Breast epithelium (tissue), 4 donors: ENCODE measurements at places on chromosomes 1 and 21. TPM values are rescaled to one million over a fixed set of nuclear protein-coding genes. Genes with fewer than 3 reads are reported as not detected.

C1orf146 gene
- not detected for total RNA-seq

LCE3D gene
- not detected for total RNA-seq

RIMKLA gene
- total RNA-seq, result 0.32 TPM

CDC7 gene
- 4.9 TPM for total RNA-seq

VCAM1 gene
- total RNA-seq, result 8.5 TPM

HSPG2 gene
- total RNA-seq, result 95.0 TPM

GRCh38 chr1:31143455-31143854, 77.9 kb upstream of the PUM1 start:
- H3K4me3 ChIP-seq, result no peak overlapping the region
- H3K4me1 ChIP-seq, result no peaks in the 10 kb centered on the region
- no peak for DNase-seq
- no peaks in the 10 kb centered on the region for H3K27me3 ChIP-seq

- peak overlapping the region; percentile 99 for H3K27ac ChIP-seq
- DNase-seq, result no peak
- no peaks in the 10 kb centered on the region for H3K36me3 ChIP-seq
- peaks cover 5% of the 10 kb centered on the region for H3K4me1 ChIP-seq
- peak overlapping the region; percentile 95 for H3K4me3 ChIP-seq
- no peaks in the 10 kb centered on the region for H3K27me3 ChIP-seq
Measured at GRCh38 chr1:226064816-226065248, 2.3 kb downstream of the H3-3A start.

GRCh38 chr21:17607684-17608083, 5.0 kb downstream of the BTG3 start:
- no peaks in the 10 kb centered on the region for H3K27me3 ChIP-seq
- no peak overlapping the region for H3K4me3 ChIP-seq
- H3K4me1 ChIP-seq, result no peaks in the 10 kb centered on the region
- no peaks in the 10 kb centered on the region for H3K36me3 ChIP-seq

GRCh38 chr1:201736707-201737320, 92.1 kb upstream of the IPO9 start:
- DNase-seq, result no peak
- H3K4me3 ChIP-seq, result no peak overlapping the region
- H3K27ac ChIP-seq, result peak overlapping the region; percentile 84
- no peaks in the 10 kb centered on the region for H3K36me3 ChIP-seq
- no peaks in the 10 kb centered on the region for H3K27me3 ChIP-seq

DNA sequence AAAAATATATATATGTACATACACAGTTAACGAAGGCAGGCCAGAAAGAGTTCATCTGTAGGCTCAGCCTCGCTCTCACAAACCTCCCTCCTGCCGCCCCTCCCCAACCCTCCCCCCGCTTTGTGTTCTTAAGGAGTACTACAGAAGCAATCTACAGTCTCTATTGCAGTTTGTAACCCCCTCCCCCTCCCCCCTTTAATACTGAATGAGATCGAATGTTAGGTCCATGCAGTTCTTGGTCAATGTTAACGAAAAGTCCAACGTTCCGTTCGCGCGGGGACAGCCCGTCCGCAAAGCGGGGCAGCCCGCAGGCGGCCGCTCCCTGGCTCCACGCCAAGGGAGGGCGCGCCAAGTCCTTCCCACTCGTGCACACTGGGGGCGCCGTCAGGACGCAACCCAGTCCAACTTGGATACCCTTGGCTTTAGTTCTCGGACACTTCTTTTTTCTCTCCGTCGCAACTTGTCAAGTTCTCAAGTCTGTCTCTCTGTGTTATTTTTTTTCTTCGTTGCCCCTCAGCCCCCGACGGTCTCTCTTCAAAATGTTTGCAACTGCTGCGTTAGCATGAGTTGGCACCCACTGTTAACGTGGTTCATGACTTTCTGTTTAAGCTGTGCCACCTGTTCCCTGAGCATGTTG, 2.2 kb downstream of the JUN start:
- H3K27ac ChIP-seq, result peak overlapping the region; percentile 98
- H3K4me3 ChIP-seq, result peak overlapping the region; percentile 93
- peak; percentile 71 for DNase-seq
- H3K27me3 ChIP-seq, result no peaks in the 10 kb centered on the region
- H3K36me3 ChIP-seq, result no peaks in the 10 kb centered on the region
- no peaks in the 10 kb centered on the region for H3K4me1 ChIP-seq

DNA sequence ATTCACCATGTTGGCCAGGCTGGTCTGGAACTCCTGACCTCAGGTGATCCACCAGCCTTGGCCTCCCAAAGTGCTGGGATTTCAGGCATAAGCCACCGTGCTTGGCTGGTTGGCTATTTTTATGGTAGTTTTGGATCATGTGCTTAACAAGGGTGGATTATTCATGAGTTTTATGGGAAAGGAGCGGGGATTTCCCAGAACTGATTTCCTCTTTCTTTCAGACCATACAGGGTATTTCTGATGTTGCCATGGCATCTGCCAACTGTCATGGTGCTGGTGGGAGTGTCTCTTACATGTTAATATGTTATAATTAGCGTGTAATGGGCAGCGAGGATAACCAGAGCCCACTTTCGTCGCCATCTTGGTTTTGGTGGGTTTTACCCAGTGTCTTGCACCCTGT, 3.2 kb downstream of the TRPM2 start:
- no peaks in the 10 kb centered on the region for H3K4me1 ChIP-seq
- no peak overlapping the region for H3K27ac ChIP-seq
- peaks cover 4% of the 10 kb centered on the region for H3K27me3 ChIP-seq
- H3K4me3 ChIP-seq, result no peak overlapping the region
- no peaks in the 10 kb centered on the region for H3K36me3 ChIP-seq

GRCh38 chr1:10833630-10834557, 37.4 kb upstream of the CASZ1 start:
- H3K4me1 ChIP-seq, result no peaks in the 10 kb centered on the region
- H3K27me3 ChIP-seq, result peaks cover 10% of the 10 kb centered on the region
- H3K27ac ChIP-seq, result no peak overlapping the region
- H3K36me3 ChIP-seq, result no peaks in the 10 kb centered on the region
- H3K4me3 ChIP-seq, result no peak overlapping the region

DNA sequence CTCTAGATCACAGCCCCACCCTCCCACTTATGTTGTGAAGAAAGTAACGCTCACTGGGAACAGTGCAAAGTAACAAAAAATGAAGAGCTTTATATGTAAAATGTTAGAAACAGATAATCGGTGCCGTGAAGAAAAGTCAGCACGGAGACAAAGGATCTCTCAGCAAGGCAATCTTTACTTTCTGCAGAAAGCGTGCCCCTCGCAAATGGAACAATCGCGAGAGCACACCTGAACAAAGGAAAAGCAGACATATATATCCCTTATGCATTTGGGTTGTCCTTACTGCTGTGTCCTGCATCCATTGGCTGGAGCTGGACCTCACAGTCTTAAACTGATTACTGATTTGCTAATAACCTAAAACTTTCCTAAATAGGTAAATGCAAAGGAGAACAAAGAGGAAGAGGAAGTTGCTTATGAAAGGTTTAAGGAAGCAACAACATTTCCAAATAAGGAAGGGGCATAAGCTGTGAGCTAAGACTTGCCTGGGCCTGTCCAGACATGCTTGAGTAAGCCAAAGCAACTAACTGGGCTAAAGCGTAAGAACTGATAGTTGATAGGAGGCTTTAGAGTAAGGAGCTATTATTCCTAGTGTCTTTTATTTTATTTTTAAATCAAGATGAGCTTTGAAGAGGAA, 89.7 kb downstream of the GTF2B start:
- DNase-seq, result no peak
- H3K27ac ChIP-seq, result no peak overlapping the region
- no peaks in the 10 kb centered on the region for H3K4me1 ChIP-seq
- no peaks in the 10 kb centered on the region for H3K27me3 ChIP-seq
- H3K36me3 ChIP-seq, result peaks cover 5% of the 10 kb centered on the region

- no peaks in the 10 kb centered on the region for H3K4me1 ChIP-seq
- H3K27ac ChIP-seq, result no peak overlapping the region
- no peak for DNase-seq
- no peaks in the 10 kb centered on the region for H3K36me3 ChIP-seq
Measured at GRCh38 chr1:28864695-28865094, 49.7 kb upstream of the EPB41 start.

- DNase-seq, result no peak
- peaks cover 4% of the 10 kb centered on the region for H3K4me1 ChIP-seq
- H3K27ac ChIP-seq, result no peak overlapping the region
- no peaks in the 10 kb centered on the region for H3K27me3 ChIP-seq
Measured at GRCh38 chr1:41493117-41493536, 8.6 kb upstream of the EDN2 start.

DNA sequence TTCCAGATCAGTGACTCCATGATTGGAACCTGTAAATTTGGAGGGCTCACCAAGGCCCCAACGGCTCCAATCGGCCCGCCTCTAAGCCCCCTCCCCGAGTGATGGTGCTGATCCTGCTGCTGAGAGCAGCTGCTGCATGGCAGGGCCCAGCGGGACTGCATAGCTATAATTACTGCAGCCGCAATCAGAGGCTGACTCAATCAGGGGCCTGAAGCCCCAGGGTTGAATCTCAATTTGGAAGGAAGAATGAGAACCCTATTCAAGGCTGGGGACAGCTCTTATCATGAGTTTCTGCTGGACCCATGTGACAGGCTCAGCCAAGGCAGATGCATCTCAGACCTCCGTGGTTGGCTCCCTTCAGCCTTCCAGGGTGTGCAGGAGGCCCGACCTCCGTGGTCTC, 42.8 kb upstream of the MAGOH start:
- no peak overlapping the region for H3K27ac ChIP-seq
- no peak overlapping the region for H3K4me3 ChIP-seq
- H3K36me3 ChIP-seq, result no peaks in the 10 kb centered on the region
- no peaks in the 10 kb centered on the region for H3K27me3 ChIP-seq
- no peak for DNase-seq
- H3K4me1 ChIP-seq, result no peaks in the 10 kb centered on the region

DNA sequence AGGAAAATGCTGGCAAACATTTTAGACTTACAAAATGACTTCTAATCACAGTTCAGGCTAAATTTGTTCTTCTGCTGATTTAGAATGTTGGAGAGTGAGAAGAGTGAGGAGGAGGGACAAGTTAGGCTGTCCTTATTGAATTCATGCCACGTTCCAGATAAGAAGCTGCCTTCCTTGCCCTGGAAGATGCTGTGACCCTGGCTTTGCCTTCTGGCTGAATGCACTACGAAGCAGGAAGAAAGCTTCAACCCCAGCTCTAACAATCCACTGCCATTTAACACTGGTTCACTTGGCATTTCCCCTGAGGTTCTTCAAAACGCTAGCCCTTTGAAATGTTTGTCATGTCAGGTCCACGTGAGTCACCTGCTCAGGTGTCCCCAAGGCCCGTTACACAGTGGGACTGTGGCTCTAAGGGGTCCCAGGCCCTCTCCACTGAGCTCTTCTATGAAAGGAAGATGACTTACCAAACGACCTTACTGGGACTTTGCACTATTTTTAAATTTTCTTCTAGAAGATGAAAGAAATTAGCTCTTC, 30.0 kb upstream of the LRRC8C start:
- no peaks in the 10 kb centered on the region for H3K27me3 ChIP-seq
- DNase-seq, result no peak
- no peaks in the 10 kb centered on the region for H3K36me3 ChIP-seq
- peak overlapping the region; percentile 54 for H3K27ac ChIP-seq
- no peak overlapping the region for H3K4me3 ChIP-seq

GRCh38 chr1:233675893-233676292, 62.0 kb downstream of the KCNK1 start:
- no peaks in the 10 kb centered on the region for H3K27me3 ChIP-seq
- H3K4me3 ChIP-seq, result no peak overlapping the region
- H3K36me3 ChIP-seq, result no peaks in the 10 kb centered on the region
- H3K27ac ChIP-seq, result no peak overlapping the region
- no peaks in the 10 kb centered on the region for H3K4me1 ChIP-seq
